ENCODE measurements at places on chromosomes 12 and 14.
A peak's percentile ranks its signal among the peaks of the same experiment; 100 is the strongest.

GRCh38 chr12:6424008-6424347, 20.8 kb upstream of the CD27 start:
- DNase-seq, result no peak

DNA sequence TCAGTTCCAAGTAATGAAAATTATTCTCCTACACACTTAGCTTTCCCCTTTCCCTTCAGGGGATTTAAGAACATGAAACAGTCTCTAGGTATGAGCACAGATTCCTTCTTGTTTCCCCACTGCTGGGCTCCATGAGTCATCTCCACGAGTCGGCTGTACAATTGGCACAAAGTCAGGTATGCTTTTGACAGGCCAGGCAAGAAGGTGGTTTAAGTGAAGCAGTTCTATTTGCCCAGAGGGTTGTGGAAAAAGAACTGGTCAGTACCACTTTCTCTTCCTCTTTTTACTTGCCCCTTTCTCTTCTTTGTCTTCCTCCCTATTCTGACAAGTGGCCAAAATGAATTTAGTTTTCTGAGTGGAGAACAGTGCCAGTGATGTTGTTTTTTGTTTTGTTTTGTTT, 16.3 kb downstream of the DYNC1H1 start:
- DNase-seq, result no peak

- peak; percentile 65 for DNase-seq
Observed at GRCh38 chr12:51269174-51270066, 795 bp downstream of the SMAGP start.

GRCh38 chr12:1777798-1778197, 42.6 kb upstream of the LRTM2 start:
- no peak for DNase-seq

- DNase-seq, result no peak
Observed at GRCh38 chr12:30599608-30600007, 96.1 kb downstream of the IPO8 start.

- DNase-seq, result no peak
Observed at GRCh38 chr14:65993996-65994395, 492.2 kb upstream of the CCDC196 start.

GRCh38 chr14:76413962-76414600, 38.1 kb downstream of the ESRRB start:
- no peak for DNase-seq

GRCh38 chr12:83386527-83387264, 700.0 kb downstream of the TMTC2 start:
- DNase-seq, result no peak

DNA sequence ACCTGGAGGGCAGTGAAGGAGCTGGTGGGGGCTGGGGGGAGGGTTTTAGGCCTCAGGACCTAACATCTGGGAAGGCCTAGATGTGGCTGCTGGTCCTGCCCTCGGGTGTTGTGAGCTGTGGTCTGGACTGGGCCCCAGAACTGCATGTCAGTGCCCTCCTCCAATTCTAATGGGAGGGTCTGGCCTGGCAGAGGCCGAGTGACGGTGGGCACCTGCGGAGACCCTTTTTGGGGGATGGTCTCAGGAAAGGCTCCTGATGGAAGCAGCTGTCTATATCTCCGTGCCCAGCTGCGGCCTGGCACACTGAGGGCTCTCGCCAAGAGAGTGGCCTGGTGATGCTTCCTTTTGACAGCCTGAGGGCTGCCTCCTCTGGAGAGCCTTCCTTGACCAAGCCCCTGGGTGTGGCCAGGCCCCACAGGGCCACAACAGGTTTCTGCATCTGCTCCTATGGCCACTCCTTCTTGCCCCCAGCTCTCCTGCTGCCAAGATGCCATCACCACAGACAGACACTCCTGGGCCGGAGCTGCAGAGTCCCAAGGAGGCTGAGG, 5.3 kb downstream of the EXOC3L4 start:
- no peak for DNase-seq

DNA sequence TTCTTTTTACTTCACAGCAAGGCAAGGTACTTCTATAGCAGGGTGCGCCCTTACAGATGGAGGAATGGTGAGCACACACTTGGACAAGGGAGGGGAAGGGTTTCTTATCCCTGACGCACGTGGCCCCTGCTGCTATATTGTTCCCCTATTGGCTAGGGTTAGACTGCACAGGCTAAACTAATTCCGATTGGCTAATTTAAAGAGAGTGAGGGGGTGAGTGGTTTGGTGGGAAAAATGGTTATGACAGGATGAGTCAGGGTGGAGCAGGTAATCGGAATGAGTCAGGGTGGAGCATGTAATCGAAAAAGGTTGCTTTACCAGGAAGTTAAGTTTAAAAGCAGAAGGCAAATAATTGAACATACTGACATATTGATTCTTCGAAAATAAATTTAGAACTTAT, 23.7 kb upstream of the RAB21 start:
- DNase-seq, result no peak

GRCh38 chr12:124436366-124436765, 131.0 kb downstream of the NCOR2 start:
- DNase-seq, result no peak
